ENCODE measurements at places on chromosomes 3 and 15.
A peak's percentile ranks its signal among the peaks of the same experiment; 100 is the strongest.

DNA sequence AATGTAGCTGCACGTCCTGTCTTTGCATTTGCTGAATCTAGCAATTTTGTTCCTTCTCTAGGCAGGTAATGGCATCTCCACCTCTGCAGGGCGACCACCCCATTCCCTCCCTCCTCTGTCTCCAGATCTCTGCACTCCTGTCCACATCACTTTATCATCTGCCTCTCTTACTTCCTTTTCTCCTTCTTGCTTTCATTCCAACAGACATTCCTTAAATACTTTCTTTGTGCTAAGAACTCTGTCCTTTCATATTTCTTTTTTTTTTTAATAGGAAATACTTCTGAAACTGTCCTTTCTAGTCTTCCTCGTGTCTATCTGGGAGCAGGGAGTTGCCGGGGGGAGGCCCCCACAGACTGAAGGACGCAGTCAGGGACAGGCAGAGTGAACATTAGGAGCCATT is 7.2 kb downstream of the ITIH3 start:
- no peak for DNase-seq

- no peak for DNase-seq
Measured at GRCh38 chr3:145578471-145578870, 582.5 kb downstream of the PLOD2 start.

DNA sequence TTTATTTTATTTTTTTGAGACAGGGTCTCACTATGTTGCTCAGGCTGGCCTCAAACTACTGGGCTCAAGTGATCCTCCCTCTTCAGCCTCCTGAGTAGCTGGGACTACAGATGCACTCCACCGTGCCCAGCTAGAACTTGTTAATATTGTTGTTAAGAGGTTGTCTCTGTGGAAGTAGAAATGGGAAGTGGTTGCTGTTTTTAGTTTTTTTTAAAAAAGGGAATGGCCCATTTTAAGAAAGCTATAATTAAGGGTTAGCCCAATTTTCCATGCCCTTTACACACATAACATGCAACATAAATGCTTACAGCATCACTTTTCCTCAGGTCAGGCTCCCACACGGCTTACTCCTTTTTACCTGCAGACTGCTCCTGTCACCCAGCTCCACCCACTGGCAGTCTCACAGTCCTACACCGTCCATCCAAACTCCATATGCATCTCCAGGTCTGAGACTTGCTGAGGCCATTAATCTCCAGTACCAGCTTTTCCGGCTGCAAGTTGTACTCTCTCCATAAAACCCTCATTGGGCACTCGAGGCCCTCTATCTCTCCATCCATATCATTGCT is 19.8 kb downstream of the MORC1 start:
- no peak for DNase-seq

GRCh38 chr3:44954962-44955361 is 21.0 kb downstream of the ZDHHC3 start:
- no peak for DNase-seq

GRCh38 chr3:140731440-140732119 is 53.7 kb downstream of the TRIM42 start:
- no peak for DNase-seq

GRCh38 chr3:142275856-142276255 is 50.5 kb upstream of the GK5 start:
- peak; percentile 50 for DNase-seq

- no peak for DNase-seq
Measured at GRCh38 chr3:150744919-150745211, 18.1 kb downstream of the SIAH2 start.

DNA sequence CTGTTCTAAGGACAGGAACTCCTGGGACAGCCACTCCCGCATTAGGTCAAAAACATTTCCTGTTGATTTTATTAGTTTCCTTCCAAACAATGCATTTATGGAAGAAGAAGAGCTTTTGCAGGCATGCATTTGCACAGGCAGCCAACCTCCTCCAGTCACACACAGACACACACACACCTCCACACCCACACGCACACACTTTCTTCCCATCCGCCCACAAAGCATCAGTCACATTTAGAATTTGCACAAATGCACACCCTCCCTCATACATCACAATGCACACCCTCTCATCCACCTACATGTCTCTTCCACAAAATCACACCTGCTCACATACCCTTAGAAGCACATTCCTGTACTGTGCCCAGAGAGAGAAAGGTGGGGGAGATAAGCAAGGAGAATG is 4.1 kb upstream of the TYRO3 start:
- DNase-seq, result no peak

DNA sequence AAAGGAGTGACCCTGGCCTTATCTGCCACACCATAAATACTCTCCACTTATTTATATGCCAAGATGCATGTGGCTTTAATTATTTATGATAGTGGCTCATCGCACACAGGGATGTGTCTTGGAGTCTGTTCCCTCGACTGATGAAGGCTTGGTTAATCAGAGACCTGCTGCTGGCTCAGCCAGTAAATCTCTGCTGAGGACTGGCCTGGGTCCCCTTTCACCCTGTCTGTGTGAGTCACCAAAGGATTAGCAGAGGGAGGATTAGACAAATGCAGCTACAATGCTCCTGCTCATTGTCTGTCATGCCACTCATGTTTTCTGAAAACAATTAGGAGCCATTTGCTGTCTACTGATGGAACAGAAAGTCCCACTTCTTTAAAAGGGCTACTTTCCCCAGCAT is 226.8 kb downstream of the NTRK3 start:
- DNase-seq, result no peak
